M059J (cell line): ENCODE measurements at places on chromosomes 3 and 15.

DNA sequence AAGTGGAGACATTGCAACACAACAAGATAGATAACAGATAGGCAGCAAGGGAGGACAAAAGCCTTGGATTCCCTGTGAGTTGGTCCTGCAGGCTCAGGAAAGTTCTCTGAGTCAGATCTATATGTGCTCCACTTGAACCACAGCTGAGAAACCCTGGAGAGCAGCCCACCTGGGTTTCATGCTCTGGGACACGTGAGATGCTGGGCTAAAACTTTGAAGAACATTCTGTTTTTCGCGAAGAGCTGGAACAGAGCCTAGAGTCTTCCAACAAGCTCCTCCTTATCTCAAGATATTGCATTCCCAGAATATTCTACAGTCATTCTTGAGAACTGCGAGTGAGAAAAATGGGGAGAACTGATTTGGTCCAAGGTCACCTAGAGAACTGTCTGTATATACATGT, 583.0 kb upstream of the ROBO1 start:
- no peak for DNase-seq

GRCh38 chr15:82165948-82166376, 96.6 kb downstream of the EFL1 start:
- DNase-seq = no peak

DNA sequence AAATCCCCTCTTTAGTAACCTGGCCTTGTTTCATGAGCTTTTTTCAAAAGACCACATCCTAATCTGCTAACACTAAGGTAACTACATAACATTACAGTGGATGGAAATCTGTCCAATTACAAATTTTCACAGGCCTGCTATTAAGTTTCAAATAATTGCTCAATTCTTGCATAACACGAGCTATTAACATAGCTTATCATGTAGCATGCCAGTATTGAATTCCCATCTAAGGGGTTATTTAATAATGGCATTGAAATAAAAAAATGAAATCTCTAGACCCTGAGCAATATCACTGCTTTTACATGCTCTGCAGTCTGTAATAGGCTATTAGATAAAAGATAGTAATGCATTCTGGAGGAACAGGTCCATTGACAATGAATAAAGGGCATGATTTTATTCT, 748.3 kb upstream of the NECTIN3 start:
- no peak for DNase-seq

DNA sequence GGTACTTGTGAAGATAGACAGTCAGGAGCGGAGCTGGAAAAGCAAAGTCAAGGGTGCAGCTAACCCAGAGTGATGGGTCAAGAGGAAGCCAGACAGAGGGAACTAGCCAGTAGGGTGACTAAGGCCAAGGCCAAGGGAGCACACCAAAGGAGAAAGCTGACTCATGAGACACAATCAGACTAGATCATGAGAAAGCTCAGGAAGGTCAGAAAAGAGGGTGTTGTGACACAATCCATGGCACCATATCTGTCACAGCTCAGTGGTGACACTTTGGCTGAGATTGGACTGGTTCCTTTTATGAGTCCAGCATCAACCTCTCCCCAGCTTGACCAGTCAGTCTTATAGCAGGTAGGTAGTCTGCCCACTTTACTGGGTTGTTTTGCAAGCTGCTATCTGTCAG, 22.2 kb downstream of the P2RY1 start:
- DNase-seq = peak; percentile 4

- DNase-seq = peak; percentile 97
Observed at GRCh38 chr15:79640206-79640605, 208.1 kb downstream of the MINAR1 start.

DNA sequence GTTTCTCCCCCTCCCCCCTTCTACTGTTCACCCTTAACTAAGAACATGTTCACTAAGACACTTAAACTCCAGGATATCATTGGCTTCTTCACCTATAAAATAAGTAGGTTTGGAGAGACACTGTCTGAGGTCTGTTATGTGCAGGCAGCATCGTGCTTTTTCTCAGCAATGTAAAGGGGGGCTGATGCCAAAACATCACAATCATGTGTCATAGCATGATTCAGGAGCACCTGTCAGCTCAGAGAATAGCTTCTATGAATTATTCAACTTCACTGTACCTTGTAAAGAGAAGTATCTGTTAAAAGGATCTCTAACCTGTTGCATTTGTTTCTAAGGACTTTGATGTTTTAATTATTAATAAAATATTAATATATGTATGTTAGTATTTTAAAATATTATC, 211.4 kb upstream of the EPHA3 start:
- DNase-seq = no peak

GRCh38 chr3:57918123-57918837, 89.9 kb upstream of the FLNB start:
- peak; percentile 86 for DNase-seq

DNA sequence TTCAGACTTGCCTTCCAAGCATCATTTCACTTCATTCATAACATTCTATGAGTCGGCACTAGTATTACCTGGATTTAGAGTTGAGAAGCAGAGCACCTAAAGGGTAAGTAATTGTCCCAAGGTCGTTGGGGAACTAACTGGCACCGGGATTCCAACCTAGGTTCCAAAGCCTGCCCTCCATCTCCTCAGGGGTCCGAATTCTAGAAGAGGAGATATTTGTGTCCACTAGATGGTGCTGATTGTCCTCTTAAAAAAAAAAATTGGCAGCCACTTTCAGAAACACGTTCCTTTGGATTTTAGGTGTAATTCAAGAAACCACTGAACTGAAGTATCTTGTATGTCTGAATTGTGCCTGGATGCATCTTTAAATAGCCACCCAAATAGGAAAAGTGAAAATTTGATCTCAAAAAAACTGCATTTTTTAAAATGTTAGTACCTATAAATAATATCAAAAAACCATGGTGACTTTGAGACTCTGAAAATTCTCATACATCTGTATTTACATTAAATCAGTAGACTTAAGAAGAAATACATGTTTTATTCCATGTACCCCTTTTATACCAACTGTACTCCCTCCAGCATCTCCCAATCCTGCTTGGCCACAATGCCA, 3.9 kb upstream of the FSIP1 start:
- peak; percentile 67 for DNase-seq

GRCh38 chr3:140736863-140737460, 59.1 kb downstream of the TRIM42 start:
- peak; percentile 44 for DNase-seq

DNA sequence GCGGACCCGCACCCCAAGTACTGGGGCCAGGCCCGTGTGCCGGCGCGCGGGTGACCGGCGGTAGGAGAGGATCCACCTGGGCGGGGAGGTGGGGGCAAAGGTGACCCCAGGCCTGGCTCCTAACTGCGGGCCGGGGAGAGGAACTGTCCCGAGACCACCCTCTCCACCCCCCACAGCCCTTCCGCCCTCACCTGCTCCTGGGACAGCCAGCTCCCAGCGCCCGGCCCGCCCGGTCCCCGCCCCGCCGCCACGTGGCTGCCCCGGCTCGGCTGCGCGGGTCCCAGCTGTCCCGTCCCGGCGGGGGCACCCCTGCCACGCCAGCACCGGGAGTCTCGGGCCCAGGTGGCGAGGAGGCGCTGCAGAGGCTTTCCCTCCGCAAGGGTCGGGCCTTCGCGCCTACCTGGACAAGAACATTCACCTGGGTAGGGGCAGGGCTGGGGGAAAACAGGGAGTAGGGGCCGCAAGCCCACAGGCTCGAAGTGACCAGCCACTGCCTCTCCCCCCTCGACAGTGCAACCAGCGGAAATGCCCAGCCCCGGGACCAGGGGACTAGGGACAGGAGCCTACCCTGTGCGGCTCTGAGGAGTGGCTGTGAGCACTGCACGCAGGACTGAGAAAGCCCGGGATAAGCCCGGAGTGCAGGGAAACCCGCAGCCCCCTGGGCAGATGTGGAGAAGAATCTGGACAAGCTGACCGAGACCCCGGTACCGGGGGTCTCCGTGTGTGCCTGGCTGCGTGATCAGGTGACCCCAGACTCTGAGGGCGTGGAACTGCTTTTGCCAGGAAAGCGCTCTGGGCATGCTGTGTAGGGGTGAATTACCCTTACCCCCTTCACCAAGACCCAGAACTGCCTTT, at the start of gene SLC12A8:
SLC12A8 (minus strand) TSS at position 240 of the 855 bp plus-strand sequence. CDS start 1,399 bp downstream, outside the sequence.
- DNase-seq = peak; percentile 8

GRCh38 chr3:104519068-104519467, 847.6 kb upstream of the ALCAM start:
- DNase-seq = no peak

GRCh38 chr3:149400645-149401044, 23.2 kb upstream of the TM4SF1 start:
- no peak for DNase-seq

DNA sequence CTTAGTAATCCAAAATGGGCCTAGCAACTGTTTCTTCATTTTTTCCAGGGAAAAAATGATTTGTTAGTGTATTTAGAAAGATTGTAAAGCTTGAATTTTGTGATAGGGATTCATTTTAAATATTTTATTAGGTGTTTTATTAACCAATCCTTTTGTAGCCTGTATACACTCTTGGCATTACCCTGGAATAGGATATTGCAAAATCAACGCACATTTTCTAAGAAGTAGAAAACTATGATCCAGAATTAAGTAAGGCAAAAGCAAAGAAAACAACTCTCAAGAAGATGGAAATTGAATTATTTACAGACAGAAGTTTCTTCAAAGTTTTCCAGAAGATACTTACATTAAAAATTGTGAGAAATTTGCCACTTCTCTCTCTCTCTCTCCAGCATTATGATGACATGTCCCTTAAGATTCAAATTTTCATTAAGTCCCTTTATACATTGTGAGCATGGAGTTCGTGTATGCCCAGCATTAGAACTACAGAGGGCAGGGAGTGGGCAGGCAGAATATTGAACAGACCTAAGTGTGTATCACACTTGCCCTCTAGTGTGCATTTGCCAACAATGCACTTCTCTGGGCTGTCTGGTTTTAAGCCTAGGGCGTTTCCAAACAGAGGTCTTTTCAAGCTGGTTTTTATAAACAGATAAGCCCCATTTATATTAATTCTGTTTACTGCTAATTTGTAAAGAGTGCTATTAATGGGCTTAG, 28.5 kb upstream of the CMSS1 start:
- DNase-seq = peak; percentile 75

DNA sequence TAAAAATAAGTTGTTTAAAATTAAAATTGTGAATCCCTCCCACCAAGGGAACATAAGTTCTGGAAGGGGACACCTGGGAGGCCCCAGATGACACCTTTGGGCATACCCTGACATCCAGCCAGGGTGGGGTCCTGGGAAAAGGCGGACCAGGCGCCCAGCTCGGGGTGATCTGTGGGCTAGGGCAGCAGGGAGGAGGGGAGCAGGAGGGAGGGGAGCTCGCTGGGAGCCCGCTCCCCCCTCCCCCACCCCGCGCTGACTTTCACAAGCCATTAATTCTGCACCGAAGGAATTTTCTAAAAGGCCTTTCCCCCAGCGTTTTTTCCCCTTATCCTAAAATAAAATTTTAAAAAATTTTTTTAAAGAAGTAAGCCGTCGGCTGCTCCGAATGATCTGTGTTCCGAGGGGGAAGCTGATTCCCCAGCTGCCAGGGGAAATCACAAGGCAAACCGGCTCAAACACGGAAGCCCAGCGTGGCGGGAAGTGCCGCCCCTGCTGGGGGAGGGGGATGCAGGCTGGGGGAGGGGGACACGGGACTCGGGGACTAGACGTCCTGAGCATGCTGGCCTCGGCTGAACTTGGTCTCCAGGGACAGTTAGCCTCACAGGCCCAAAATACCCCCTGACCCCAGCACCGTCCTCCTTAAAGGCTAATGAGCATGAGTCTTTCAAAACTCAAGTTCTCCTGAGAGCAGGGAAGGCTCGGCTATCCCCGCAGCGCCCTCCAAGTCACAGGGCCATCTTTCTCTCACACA, 13.9 kb downstream of the PLXND1 start:
- no peak for DNase-seq

DNA sequence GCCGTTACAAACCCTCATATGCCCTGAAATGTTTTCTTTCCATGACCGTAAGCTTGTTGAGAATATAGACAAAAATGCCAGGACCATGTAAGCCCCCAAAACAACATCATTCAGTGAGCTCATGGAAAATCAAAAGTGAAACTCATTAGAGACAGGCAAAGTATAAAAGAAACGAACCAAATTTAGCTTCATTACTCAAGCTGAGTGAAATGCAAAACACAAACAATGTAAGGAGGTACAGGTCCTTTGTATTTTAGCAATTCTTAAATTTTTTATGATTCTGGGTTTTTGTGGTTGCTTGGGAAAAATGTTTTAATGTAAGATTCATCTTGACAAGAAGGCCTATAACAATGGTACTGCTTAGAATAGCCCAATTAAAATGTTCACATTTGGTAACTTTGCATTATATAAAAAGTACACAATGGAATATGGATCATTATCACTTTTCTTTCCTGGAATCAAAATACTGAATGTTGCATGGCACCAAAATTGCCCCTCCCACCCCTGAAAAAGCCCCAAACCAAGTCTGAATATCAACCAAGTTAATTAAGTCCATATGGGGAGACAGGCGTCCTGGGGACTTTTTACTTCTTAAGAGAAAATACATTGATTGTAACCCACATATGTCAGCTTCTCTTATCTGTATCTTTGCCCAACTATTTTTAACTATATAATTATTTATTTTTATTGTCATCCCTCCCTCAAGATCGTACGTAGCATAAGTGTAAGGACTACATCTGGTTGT, 247.7 kb upstream of the CDIN1 start:
- peak; percentile 33 for DNase-seq

DNA sequence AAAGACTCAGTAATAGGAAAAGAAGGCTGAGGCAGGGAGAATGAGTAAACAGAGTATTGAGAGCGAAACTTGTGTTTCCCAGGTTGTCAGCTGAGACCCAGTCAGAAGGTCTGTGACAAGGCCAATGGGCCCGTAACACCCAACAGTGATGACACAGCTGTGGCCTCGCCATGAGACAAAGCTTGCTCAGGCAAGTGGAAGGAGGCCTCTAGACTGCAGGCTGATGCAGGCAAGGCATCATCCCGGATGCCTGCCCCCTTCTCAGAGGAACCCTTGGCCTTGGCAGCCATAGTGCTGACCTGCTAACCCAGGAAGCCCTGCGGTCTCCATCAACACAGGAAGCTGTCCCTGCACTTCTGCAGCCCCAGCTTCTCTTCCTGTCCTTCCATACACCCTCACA, 15.4 kb downstream of the RAB6B start:
- no peak for DNase-seq

- no peak for DNase-seq
Observed at GRCh38 chr3:40679290-40679689, 154.5 kb downstream of the ZNF621 start.

DNA sequence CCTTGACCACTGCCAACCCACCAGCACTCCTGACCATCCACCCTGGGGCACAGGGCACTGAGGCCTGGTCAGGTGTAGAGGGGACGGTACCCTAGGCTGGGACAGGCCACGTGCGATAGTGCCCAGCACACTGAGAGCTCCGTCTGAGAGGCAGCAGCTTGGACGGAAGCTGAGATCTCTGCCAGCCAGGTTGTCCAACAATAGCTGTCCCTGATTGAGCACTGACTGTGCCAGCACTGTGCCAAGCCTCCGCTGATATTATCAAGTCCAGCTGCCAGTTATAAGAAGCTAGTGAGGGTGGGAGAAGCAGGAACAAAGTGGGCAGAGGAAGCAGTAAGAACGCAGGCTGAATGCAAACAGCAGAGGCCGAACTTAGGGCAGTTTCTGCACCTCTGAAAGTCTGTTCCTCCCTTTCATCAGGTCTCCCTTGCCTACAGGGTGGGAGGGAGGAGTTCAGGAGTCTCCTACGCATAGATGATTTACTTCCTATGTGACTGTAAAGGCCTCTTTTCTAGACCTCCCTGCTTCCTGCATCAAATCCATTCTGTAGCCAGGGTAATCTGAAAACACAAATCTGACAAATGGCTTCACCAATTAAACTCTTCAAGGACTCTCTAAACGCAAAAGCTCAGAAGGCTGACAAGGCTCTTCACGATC, 29.7 kb downstream of the MRPS11 start:
- no peak for DNase-seq
